ENCODE measurements at places on chromosomes 7 and 10.

GRCh38 chr7:146654048-146654447, 537.4 kb downstream of the CNTNAP2 start:
- DNase-seq, result no peak

DNA sequence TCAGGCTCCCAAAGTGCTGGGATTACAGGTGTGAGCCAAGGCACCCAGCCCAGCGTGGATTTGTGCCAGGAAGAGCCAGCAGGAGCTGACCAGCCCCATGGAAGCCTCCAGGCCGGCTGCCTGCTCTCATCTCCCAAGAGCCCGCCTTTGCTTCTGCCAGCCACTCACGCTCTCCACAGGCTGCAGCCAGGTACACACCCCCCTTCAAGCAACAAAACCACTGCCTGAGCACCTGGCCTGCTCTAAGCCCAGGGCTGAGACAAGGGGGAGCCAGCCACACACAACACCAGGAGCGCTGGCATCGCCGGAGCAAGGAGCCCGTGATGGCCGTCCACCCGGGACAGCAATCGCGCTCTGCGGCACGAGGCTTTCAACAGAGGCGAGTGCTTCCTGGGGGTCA, 34.5 kb downstream of the MAD1L1 start:
- no peak for DNase-seq

- no peak for DNase-seq
These were observed 536.6 kb downstream of the GALNT17 start for GRCh38 chr7:71668572-71668971.

- DNase-seq, result no peak
These were observed 5.8 kb upstream of the CYP2C18 start for GRCh38 chr10:94677691-94678090.

GRCh38 chr10:5283305-5284158, 81.2 kb upstream of the UCN3 start:
- DNase-seq, result peak; percentile 59

- no peak for DNase-seq
These were observed 297.9 kb downstream of the DGKB start for GRCh38 chr7:14604606-14605005.

DNA sequence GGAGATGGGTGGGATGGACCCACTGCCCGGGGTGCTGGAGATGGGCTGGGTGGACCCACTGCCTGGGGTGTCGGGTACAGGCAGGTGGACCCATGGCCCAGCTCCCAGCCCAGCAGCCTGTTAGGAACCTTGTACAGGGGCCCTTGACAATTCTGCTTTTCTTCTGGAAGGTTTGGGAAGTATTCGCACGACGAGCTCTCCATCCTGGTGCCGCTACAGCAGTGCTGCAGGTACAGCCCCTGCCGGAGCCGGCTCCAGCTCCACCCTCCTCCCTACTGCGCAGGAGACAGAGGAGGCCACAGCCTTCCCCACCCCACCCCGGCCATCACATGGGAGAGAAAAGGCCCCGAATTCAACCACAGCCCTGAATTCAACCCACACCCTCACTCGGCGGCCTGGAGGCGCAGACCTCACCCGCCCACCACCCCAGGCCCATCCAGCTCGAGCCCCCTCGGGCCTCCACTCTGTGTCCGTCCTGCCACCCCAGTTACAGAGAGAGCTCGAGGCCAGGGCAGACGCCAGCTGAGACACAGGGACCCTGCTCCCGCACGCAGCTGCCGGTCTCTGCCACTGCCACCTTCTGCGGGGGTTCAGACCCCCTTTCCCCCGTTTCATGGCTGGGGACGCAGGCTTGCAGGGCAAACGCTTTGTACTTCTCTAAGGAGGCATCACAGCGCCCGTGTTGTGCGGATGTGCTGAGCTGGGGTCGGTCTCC, 31.3 kb upstream of the FOXL3 start:
- DNase-seq, result no peak

DNA sequence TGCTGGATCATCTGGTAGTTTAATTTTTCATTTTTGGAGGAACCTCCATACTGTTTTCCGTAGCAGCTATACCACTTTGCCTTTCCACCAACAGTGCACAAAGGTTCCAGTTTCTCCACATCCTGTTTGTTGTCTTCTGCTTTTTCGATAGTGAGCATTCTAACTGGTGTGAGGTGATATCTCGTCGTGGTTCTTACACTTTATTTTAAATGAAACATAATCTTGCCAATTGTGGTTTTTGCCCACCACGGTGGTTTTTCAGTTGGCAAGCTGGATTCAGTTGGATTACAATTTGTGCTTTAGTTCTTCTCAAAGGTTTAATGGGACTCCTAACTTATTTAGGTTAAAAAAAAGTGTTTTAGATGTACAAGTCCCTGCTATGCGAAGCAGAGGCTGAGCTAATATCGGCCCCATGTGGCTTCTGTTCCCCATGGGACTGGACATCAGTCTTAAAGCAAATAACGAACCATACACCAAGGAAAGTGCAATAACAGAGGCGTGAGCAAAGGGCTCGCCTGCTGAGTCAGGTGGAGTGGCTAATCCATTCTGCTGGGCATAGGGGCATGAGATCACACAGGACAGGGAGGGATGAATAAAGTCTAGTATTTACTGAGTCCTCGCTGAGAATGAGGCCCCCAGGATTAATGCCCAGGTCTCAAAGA, 153.6 kb downstream of the AOAH start:
- DNase-seq, result no peak

GRCh38 chr10:22647244-22647643, 67.1 kb downstream of the PIP4K2A start:
- no peak for DNase-seq

GRCh38 chr7:139861803-139862202, 32.7 kb downstream of the TBXAS1 start:
- DNase-seq, result no peak

DNA sequence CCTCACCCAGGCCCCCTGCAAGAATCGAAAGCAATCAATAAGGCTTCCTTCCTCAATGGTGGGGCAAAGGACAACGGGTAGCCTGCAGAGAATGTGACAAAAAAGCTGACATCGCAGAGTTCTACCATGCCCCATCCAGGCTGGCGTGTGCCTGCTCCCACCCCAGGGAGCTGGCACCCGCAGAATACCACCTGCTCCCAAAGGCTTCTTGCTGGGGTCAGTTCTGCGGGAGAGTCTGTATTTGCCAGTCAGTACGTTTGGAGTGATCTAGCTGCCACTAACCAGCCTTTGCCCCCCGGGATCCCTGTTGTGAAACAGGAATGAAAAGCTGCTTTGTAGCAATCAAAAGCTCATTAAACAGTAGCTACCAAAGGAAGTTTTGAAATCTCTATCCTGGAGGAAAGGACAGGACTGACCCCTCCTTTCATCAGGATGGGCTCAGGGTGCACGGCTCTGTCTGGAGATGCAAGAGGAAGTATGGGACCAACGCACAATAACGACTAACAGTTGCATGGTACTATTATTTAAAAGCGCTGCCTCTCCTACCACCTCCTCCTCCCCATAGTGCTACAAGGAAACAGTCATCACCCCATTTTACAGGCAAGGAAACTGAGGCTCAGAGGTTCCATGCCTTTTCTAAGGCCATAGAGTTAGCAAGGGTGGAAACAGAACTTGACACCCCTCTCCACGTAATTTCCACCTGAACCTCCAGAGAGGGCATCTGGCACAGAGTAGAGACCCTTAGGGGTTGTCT, 67.0 kb downstream of the FGFR2 start:
- DNase-seq, result no peak

- DNase-seq, result no peak
These were observed 352.0 kb upstream of the AKR1E2 start for GRCh38 chr10:4473977-4474376.

DNA sequence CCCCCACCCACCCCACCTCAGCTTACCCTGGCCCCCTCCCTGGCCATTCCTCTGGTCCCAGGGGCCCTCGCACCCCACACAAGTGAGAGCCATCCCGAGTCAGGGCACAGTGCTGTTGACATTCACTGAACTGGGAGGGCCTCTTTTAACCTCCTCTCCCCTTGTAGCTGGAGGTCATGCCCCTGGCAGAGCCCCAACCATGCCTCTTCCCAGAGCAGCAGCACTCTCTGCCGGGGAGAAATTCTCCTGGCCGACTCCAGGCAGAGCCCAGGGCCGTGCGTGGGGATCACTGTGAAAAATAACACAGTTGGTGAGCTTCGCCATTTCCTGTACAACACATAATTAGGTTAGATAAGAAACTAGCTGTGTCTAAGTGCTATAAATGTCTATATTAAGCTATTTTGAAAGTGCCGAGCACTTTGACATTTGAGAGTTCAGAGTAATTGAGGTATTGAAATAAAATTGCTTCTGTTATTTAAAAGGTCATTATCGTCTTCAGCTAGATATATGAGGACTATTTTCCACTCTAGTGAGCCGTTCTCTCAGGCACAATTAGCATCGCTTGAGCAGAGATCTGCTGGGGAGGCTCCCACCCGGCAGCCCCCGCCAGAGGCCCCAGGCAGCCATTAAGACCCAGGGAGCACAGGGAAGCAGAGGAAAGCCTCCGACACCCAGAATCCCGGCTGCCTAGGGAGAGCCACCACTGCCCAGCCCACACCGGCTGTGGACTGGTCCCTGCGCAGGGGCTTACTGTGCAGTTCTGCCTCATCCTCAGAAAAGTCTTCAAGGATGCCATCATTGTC, 62.4 kb upstream of the LRRC18 start:
- DNase-seq, result no peak

GRCh38 chr10:35462491-35462934, 126.2 kb downstream of the CCNY start:
- DNase-seq, result no peak

- DNase-seq, result no peak
These were observed 253.7 kb upstream of the PITRM1 start for GRCh38 chr10:3426190-3426845.

- no peak for DNase-seq
These were observed 38.6 kb upstream of the ACSL5 start for GRCh38 chr10:112335111-112335867.

Data from CD4-positive, alpha-beta T cell treated with Interferon alpha-2 for 1 hour (primary cell).